Activated CD8-positive, alpha-beta memory T cell treated with anti-CD3 and anti-CD28 coated beads, Interleukin-2, amount 50 U/mL, for 4 hours (primary cell): ENCODE measurements at places on chromosomes 7 and 10.

DNA sequence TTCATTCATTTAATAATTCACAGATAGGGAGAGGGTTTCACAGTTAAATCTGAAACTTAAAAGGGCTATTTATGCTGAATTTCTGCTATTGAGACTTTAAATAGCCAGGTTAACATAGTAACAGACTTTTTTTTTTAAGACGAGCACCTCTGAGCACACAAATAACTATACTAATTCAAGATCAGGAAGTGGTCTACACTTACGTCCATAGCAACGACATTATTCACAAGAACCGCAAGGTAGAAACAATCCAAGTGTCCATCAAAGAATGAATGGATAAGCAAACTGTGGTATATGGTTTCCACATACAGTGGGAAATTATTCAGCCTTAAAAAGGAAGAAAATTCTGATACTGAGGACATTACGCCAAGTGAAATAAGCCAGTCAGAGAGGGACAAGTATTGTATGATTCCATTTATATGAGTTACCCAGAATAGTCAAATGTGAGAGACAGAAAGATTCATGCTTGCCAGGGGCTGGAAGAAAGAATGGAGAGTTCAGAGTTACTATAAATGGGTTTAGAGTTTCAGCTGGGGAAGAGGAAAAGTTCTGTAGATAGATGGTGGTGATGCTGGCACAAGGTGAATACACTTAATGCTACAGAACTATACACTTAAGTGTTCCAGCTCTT, 140.3 kb upstream of the LAMB4 start:
- DNase-seq, result no peak

DNA sequence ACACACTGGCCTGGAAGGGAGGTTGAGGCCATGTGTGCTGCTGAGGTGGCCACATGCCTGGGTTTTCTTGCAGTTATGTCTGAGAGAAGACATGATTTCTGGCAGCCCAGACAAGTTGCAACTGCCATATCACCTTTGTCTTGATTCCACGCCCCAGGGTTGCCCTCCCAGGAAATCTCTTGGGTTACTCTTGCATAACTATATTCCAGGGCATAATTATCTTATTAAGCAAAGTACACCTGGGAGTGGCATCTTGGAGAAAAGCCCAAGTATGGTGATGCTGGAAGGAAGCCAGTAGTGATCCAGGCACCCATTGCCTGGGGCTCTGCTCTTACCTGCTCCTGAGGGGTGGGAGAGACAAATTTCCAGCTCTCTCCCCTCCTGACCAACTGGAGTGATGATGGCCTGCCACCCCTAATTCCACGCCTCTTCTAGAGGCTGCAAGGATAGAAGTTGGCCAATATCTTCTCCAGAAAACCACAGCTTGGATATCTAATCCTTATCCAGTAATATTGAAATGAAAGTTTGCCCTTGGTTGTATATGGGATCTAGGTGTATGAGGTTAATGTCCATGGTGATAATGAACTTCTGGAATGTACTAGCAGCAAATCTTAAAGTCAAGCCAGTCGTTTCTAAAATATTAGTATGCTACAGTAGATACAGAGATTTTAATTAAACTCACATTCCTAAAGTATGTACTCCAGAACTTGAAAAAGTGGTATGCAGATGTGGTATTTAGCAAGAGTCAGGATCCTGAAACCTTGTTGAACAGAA, 5.0 kb downstream of the AKR1B10 start:
- DNase-seq, result no peak

DNA sequence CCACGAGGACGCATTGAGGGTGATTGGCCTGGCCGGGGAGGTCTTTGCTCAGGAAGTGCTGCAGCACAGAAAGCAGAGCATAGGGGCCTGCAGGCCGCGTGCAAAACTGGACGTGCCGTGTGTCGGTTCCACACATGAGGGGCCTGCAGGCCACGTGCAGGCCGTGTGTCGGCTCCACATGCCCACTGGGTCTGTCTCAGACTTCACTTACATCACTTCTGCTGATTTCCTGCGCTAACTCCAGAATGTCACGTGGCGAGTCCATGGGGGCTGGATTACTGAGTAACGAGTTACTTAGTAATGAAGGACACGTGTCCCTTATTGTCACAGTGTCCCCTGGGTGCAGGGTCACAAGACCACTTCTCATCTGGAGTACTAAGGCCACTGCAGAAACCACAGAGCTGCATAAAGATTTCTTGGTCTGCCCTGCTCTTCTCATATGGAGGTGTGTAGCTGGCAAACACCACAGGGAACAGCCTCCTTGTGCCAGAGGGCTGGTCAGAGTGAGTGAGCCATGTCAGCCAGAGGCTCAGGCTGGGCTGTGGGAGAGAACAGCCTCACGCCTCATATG, 60.8 kb downstream of the GDI2 start:
- DNase-seq, result no peak

- DNase-seq, result no peak
These were observed 4.7 kb downstream of the CASP2 start for GRCh38 chr7:143292876-143293275.

DNA sequence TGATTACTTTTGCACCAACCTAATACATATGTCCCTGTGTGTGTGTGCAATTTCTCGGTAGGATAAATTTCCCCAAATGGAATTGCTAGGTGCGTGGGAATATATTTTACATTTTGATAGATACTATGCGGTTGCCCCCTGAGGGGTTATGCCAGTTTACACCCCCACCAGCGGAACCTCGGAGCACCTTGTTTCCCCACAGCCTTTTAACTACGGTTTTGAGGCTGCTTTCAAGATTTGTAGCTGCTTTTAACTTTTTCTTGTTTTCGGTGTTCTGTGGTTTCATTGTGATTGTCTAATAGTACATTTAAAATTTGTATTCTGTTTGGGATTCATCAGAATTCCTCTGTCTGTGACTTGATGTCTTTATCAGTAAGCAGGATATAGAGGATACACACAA, 22.0 kb downstream of the PROSER2 start:
- DNase-seq, result no peak

DNA sequence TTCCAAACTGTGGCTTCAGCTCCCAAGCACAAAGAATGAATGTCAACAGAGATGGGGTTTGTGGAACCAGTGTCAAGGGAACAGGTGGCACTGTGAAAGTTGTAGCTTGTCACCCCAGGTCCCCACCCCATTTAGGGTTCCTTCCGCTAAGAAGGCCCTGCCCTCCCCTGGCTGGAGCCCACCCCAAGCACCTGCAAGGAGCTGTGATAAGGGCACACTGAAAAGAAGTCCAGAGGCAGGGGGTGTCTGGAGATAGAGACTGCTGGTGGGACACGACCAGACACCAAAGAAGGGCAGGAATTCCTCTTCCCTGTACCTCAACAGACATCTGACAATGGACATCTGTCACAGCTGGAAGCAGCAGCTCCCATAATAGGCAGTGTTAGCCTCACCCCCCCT, 4.5 kb downstream of the GRID1 start:
- DNase-seq, result peak; percentile 4

- DNase-seq, result no peak
These were observed 174 bp downstream of the ADCY1 start for GRCh38 chr7:45574416-45574668.

- DNase-seq, result peak; percentile 76
These were observed 43.4 kb downstream of the PRF1 start for GRCh38 chr10:70558871-70559810.

DNA sequence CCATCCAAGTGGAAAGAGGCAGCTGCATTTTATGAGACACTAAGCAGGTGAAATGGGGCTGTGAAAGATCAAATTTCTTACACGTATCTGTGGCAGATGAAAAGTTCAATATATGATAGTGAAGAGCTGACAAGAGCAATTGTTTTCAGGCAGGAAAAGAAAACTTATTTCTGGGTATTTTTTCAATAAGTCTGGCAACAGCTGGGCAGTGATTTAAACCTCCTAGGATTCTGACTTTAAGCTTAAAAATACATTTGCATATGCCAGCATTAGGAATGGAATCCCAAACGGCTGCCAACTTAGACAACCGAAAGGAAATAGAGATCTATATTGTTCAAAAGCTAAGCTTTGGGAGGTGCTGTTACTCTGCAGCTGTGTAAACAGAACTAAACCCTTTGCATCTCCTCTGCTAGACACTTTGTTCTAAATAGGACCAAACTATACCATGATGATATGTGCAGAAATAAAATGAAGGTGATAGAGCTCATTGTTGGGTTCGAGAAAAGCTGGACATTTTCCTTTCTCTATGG, 26.1 kb downstream of the DYNC1I1 start:
- DNase-seq, result no peak

DNA sequence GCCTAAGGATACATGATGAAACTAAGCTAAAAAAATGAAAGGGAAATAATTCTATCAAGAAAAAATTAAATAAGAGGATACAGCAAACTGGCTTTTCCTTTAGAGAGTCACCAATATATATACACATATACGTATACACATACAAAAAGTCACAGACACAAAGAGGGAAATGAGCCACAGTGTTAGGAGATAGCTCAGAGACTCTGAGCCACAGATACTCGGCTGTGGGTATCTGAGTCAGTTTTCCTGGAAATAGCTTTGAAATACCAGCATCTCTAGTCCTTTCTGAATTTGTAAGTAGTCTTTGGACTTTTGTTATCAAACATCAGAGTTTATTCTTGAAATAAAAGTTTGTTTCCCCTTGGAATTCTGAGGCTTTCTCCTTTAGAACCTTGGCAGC, 111.8 kb downstream of the TBXAS1 start:
- DNase-seq, result no peak

- DNase-seq, result no peak
These were observed 118.6 kb downstream of the STRA8 start for GRCh38 chr7:135352285-135352684.

GRCh38 chr7:30237271-30237695, 47.1 kb upstream of the ZNRF2 start:
- no peak for DNase-seq

GRCh38 chr10:9824631-9825071, 1193.0 kb upstream of the CELF2 start:
- DNase-seq, result no peak
